ENCODE measurements at places on chromosomes 16 and 17.

GRCh38 chr16:85625485-85626117, 12.5 kb downstream of the GSE1 start:
- no peak for DNase-seq

GRCh38 chr16:13936596-13937081, 16.7 kb downstream of the ERCC4 start:
- DNase-seq: no peak

- no peak for DNase-seq
Measured at GRCh38 chr17:68776451-68776850, 175.3 kb upstream of the FAM20A start.

GRCh38 chr16:81350306-81350615, 35.5 kb downstream of the GAN start:
- no peak for DNase-seq

DNA sequence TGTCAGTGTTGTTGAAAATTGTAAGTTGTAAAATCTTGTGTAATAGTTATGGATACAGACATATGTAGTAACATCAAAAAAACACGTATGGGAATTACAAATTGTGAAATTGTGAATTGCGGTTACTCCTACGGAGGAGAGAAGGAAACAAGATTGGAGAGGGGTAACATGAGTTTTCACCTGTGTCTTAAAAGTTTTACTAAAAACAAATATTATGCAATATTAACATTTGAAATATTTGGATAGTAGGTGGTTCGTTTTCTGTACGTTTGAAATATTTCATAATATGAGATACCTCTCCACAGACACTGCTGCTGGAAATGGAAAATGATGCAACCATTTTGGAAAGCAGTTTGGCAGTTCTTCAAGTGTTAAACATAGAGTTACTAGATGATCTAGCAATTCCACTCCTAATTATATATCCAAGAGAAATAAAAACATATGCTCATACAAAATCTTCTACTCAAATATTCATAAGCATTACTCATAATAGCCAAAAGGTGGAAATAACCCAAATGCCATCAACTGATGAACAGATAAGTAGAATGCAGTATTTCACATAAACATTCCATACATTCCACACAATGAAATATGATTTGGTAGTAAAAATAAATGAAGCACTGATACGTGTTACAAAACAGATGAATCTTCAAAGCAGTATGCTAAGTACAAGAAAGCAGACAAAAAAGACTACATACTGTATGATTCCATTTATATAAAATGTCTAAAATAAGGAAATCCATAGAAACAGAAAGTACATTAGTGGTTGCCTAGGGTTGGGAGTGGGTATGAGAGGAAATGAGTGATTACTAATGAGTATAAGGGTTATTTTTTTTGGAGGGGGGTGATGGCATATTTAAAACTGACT, 40.7 kb upstream of the ABCA10 start:
- no peak for DNase-seq

DNA sequence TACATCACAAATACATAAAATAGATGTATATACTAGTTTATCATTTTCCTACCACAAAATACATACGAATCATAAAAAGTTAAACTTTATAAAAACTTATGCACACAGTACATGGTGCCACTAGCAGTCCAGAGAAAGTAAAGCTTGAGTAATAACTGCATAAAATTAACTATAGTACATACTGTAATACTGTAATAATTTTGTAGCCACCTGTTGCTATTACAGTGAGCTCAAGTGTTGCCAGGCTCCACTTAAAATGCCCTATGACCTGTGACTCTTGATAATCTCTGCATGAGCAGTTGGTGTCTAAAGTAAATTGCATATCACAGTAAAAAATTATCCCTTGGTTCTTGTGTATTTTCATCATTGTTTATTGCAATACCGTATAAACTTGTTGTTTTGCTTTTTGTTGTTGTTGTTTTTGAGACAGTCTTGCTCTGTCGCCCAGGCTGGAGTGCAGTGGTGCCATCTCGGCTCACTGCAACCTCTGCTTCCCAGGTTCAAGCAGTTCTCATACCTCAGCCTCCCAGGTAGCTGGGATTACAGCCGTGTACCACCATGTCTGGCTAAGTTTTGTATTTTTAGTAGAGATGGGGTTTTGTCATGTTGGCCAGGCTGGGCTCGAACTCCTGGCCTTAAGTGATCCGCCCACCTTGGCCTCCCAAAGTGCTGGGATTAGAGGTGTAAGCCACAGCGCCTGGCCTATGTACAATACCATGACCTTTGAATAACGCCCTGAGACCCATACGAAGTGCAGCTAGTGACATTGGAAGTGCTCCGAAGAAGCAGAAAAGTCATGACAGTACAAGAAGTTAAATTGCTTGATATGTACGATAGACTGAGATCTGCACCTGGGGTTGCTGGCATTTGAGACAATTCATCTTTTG, 6.6 kb downstream of the LUC7L3 start:
- no peak for DNase-seq

DNA sequence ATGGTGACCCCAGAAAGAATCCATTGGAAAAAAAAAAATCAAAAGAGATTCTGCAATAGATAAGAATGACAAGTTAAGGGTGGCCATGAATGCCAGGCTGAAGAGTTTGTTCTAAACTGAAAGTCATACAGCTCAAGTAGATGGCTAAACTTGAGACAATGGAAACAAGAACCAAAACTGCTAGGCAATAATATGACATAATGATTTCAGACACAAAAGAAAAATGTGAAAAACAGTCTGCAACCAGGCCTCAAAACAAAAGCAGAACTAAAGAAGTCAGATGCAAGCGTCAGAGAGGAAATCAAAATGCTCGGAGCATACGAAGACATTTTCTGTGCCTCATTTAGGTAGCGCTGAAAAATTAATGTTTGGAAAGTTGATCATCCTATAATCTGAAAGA, 54.4 kb upstream of the YPEL2 start:
- DNase-seq: peak; percentile 91

Measured in MM.1S (cell line).